ENCODE measurements at places on chromosomes 6 and 20. TPM values are rescaled to one million over a fixed set of nuclear protein-coding genes. Genes with fewer than 3 reads are reported as not detected.

Gene BMP2
- 0.10 TPM for total RNA-seq

Gene SNAP25
- not detected for total RNA-seq

Gene CALHM5
- 0.81 TPM for total RNA-seq

Gene EYA2
- 27.0 TPM for total RNA-seq

Gene DZANK1
- total RNA-seq = 0.40 TPM

Gene AVP
- total RNA-seq = not detected

Gene ATRN
- 6.6 TPM for total RNA-seq

Gene SLC29A1
- 130 TPM for total RNA-seq
